NCI-H1105 (cell line): ENCODE measurements at places on chromosomes 12 and 14.

DNA sequence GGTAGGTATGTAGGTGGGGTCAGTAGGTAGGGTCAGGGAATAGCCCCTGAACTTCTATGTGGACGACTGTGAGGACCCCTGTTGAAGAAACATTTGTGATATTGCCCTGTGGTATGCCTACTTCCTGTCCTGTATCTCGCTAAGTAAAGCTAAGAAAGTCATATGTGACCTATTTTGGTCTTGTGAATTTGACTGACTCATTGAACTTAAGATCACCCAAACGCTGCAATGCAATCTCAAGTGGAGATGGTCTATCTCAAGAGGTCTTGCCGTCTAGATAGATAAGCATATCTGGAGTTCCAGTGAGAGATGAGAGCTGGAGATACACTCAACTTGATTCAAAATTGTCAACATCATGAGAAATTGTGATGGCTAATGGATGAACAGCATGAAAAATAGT lies 73.8 kb downstream of the TRAFD1 start:
- no peak for DNase-seq

GRCh38 chr12:78406213-78406612 lies 458.4 kb upstream of the SYT1 start:
- DNase-seq = no peak

GRCh38 chr12:112617153-112617505 lies 174.4 kb upstream of the RPH3A start:
- DNase-seq = no peak

DNA sequence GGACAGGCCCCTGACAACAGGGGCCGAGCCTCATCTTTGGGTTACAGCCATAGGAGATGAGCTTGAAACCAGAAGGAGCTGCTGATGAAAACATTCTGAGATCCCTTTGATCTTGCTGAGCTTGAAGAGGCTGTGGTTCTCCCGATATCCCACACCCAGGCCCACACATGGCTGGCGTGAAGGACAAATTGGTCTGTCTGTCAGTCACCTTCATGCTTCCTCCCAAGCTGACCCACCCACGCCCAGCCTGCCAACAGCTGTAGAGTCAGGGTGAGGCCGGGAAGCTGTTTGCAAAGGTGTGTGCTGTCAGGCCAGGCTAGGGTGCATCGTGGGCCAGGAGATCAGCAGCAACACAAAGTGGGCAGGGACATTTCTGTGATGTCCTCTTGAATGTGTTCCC lies 43.2 kb downstream of the FZD10 start:
- DNase-seq = no peak

- no peak for DNase-seq
These were observed 6.1 kb downstream of the RAPGEF3 start for GRCh38 chr12:47752552-47752951.

GRCh38 chr12:46900734-46901463 lies 75.1 kb upstream of the SLC38A4 start:
- DNase-seq = no peak

DNA sequence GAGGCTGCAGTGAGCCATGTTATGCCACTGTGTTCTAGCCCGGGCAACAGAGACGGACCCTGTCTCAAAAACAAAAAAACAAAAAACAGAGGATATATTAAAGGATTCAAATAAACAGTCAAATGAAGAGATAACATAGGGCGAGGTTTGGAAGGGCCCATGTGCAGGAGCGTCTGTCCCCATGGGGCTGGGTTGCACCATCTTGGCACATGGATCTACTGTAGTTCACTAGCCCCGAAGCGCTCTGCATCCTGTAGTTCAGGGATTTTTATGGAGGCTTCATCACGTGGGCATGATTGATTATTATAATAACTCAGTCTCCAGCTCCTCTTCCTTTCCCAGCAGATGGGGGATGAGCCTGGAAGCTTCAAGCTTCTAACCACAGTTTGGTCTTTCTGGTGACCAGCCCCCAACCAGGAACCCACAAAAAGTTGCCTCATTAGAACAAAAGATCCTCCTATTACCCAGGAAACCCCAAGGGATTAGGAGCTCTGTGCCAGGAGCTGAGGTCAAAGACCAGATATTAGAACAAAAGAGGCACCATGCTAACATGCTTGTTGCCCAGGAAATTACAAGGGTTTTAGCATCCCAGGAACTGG lies 59.9 kb downstream of the HCAR2 start:
- DNase-seq = no peak

DNA sequence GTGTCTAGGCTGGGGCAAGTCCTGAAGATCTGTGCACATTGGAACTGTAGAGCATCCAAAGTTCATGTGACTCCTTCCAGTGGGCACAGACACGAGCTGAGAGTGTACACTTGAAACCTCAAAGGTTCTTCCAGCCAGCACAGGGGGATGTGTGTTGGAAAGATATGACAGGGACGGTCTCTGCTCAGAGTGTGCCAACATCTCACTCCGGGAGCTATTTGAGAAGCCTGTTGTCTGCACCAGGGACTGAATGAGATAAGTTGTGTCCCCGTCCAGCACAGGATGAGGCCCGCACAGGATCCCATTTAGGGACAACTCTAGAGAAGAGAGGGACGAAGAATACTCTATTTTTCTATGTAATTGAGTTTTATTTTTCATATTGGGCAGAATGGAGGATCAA lies 136.3 kb downstream of the SNAPC1 start:
- DNase-seq = no peak

- DNase-seq = peak; percentile 9
These were observed 46.0 kb downstream of the SH2B3 start for GRCh38 chr12:111451649-111452129.

GRCh38 chr14:70780396-70781075 lies 28.8 kb downstream of the MAP3K9 start:
- DNase-seq = peak; percentile 61

- peak; percentile 86 for DNase-seq
These were observed at the start of gene ANO6 for GRCh38 chr12:45215419-45216229. Gene ANO6 (plus strand): TSS chr12:45216095. CDS start chr12:45216322, 227 bp downstream.

DNA sequence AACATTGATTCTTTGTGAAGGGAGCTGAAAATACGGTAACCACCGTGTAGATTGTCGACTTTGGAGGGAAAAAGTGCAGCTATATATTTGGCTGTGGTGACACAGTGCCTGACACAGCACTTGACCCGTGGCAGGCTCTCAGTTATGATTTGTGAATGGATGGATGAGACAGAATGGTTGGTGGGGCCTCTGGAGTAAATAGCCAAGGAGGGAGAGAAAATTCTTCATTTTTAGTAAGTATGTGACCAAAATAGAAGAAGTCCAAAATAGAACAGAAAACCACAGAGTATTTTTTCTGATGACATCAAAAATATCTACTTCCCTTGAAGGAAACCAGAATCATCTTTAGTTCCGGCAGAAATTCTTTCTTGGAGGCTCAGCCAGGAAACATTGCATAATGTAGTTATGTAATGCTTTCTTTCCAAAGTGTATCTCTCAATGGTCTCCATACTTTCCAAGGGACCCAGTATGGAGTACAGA lies 82.0 kb upstream of the WSCD2 start:
- no peak for DNase-seq

GRCh38 chr12:84954415-84954814 lies 41.8 kb upstream of the SLC6A15 start:
- DNase-seq = no peak

- peak; percentile 43 for DNase-seq
These were observed 58.2 kb downstream of the GALNT9 start for GRCh38 chr12:132270969-132271754.

- DNase-seq = no peak
These were observed 15.9 kb downstream of the PRKAB1 start for GRCh38 chr12:119683816-119684215.

- no peak for DNase-seq
These were observed 4.3 kb upstream of the HIF1A start for GRCh38 chr14:61690982-61691381.

GRCh38 chr12:121630791-121631355 lies 4.5 kb downstream of the ORAI1 start:
- no peak for DNase-seq

GRCh38 chr12:95701275-95701674 lies 89.3 kb downstream of the NTN4 start:
- no peak for DNase-seq

- no peak for DNase-seq
These were observed 46.2 kb upstream of the BEGAIN start for GRCh38 chr14:100633406-100633805.
